ENCODE measurements at places on chromosomes 11 and 22. TPM values are rescaled to one million over a fixed set of nuclear protein-coding genes. Genes with fewer than 3 reads are reported as not detected.

Gene HEPHL1
- not detected for total RNA-seq

- DNase-seq = no peak
Measured at GRCh38 chr11:94834911-94835593, 66.9 kb downstream of the AMOTL1 start.

DNA sequence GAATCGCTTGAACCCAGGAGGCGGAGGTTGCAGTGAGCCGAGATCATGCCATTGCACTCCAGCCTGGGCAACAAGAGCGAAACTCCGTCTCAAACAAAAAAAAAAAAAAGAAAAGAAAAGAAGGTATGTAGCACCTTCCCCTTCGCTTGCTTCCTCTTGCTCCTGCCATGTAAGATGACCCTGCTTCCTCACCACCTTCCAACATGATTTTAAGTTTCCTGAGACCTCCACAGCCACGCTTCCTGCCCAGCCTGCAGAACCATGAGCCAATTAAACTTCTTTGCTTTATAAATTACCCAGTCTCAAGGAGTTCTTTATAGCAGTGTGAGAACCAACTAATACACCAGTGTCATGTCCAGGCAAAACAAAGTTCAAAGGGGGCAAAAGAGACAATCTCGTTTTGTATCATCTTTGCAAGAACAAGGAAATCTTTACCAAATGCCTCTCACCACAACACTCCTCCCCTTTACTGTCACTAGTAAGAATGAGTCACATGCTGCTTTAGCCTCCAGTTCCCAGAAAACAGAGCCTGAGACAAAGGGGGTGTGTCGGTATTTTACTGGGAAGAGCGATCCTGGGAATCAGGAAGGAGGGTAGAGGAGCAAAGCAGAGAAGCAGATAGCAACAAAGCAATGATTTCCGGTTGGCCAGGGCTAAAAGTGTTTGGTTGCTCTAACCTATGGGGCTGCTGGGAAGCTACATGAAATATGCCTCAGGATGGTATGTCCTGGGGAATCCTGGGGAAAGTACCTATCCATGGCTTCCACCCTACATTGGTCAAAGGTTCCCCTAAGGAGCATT, 10.5 kb upstream of the MCHR1 start:
- no peak for DNase-seq

DNA sequence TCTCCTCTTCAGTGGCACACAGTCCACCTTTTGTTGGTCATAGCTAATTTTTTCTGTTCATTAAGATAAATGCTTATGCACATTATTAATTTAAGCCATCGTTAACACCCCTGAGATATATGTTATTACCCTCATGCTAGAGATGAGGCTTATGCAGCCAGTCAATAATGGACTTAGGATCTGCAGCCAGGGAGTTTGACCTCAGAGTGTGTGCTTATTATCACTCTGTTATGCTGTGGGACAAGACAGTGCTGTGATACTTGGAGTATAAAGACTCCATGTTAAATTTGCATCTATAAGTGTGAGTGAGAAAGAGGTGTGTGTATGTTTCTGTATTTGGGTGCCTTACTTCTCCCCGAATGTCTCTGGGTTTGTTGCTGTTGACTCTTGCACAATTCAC, 969.3 kb downstream of the OPCML start:
- no peak for DNase-seq

DNA sequence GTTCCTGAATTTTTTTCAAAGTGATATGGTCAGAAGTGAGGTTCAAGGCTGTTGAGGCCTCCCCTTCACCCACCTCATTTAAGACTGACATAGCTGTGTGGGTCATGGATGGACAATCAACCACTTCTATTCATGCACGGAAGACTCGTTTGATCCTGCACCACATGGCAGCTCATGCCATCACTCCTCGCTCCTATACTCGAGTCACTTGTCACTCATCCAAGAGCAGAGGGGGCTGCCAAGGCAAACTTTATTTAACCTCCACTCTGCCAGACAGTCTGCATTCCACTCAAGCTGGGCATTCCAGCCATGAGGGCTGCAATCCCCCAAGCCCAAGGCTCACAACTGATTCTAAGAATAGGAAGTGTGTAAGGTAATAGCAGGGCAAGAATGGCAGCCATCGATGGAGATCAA, 34.1 kb downstream of the SNX19 start:
- DNase-seq = no peak
